Epithelial cell of prostate (primary cell): ENCODE measurements at places on chromosomes 13 and 19.

- DNase-seq = no peak
Observed at GRCh38 chr19:11970174-11970573, 5.3 kb downstream of the ZNF763 start.

DNA sequence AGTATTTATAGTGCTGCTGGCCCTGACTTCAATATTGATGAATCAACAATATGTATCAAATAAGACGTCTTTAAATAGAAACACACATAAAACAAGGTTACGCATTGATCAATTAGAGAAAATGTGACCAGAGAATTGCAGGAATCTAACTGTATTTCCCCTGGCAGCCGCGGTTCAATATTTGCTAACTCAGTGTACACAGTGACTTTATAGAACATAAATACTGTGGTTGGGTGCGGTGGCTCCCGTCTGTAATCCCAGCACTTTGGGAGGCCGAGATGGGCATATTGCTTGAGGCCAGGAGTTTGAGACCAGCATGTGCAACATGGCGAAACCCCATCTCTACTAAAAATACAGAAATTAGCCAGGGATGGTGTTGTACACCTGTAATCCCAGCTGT lies 22.8 kb upstream of the UPF3A start:
- DNase-seq = no peak

DNA sequence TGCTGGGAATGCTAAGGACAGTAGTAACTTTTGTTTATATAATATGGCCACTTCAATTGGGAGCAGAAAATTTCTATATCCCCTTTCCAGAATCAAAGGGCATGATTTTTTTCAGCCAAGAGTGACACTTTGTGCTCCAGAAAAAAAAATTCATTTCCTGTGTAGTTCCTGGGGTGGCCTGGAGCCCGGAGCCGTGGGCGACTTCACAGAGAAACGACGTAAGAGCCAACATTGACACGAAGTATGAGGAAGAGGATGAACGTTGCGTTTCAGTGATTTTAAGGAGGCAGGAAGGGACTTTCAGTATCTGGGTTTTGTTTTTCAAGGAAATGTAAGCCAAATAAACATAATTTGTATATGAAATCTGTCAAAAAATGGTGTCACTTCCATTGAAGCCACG lies 187.6 kb downstream of the STK24 start:
- DNase-seq = no peak

- no peak for DNase-seq
Observed at GRCh38 chr19:5605362-5605761, 17.2 kb downstream of the SAFB2 start.

DNA sequence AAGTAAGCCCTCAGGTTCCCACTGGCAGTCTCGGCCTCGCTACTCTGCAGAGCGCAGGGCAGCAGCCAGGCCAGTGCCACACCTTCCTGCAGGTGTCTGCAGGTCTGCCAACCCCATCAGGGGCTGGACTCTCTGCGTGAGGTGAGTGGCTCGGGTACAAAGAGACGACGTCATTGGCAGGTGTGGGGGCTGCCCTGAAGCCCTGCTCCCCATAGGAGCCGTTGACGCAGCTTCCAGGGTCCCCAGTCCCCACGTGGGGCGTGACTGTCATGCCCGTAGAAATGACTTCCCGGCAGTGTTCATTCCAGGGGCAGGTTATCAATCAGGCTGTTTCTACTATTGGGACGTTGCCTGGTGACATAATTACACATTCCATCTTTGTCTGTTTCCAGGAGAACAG lies 15.3 kb upstream of the GJB6 start:
- DNase-seq = no peak

GRCh38 chr13:22286338-22286737 lies 615.5 kb downstream of the FGF9 start:
- no peak for DNase-seq

GRCh38 chr19:39299404-39299803 lies 3.2 kb downstream of the IFNL1 start:
- no peak for DNase-seq

DNA sequence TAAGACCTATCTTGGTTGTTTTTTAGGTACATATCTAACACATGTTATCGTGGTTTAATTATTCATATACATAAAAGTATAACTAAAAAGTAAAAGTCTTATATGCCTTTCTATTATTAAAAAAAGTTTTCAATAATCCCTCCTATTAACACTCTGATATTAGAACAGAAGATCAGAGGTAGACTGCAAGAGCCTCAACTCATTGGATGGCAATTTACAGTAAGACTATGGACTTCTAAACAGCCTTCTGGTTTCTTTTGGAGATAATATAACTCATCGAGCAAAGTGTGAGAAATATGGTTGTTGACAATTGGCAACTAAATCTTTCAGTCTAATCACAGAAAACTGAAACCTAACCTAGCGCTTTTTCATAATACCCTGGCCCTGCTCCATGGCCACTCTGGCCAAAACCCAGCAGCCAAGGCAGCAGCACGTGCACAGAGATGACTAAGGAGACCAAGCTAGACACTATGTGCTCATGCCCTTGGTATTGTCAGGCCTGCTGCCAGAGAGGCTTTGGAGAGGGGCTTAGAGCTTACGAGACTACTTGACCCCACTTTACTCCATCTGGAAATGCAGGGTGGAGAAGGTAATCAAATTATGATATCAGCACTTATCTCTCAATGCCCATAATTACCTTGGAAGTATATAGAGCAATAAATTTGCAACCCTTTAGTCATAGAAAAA lies 40.6 kb upstream of the EEF1AKMT1 start:
- no peak for DNase-seq
